ENCODE measurements at places on chromosomes 2 and 18.
A peak's percentile ranks its signal among the peaks of the same experiment; 100 is the strongest.

DNA sequence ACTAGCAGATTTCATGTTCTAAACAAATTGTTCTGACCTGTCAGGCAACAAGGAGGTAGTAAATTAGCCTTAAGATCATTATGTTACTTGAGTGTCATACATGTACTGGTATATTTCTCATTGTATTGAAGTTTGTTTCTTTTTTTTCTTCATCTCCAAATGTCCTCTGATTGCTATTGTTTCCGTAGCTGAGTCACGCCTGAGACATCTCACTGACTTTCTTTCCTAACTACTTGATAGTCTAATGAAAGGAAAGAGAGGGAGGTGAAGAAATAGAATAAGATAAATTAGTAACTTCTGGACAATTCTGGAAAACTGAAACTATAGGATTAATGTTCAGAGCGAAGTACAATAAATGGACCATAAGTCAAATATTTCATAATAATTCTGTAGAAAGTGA, 1049.9 kb downstream of the TSN start:
- no peaks in the 10 kb centered on the region for H3K27me3 ChIP-seq
- H3K27ac ChIP-seq: no peak overlapping the region
- H3K36me3 ChIP-seq: no peaks in the 10 kb centered on the region
- DNase-seq: no peak
- no peak overlapping the region for H3K4me3 ChIP-seq

GRCh38 chr2:28591711-28592335, 96.0 kb downstream of the PLB1 start:
- H3K4me3 ChIP-seq: no peak overlapping the region
- DNase-seq: no peak
- H3K36me3 ChIP-seq: no peaks in the 10 kb centered on the region
- H3K27me3 ChIP-seq: no peaks in the 10 kb centered on the region

GRCh38 chr18:48661421-48661820, 122.6 kb downstream of the CTIF start:
- H3K4me1 ChIP-seq: no peaks in the 10 kb centered on the region
- H3K27me3 ChIP-seq: peaks cover 5% of the 10 kb centered on the region
- H3K4me3 ChIP-seq: no peak overlapping the region
- H3K36me3 ChIP-seq: peaks cover 3% of the 10 kb centered on the region
- no peak for DNase-seq

DNA sequence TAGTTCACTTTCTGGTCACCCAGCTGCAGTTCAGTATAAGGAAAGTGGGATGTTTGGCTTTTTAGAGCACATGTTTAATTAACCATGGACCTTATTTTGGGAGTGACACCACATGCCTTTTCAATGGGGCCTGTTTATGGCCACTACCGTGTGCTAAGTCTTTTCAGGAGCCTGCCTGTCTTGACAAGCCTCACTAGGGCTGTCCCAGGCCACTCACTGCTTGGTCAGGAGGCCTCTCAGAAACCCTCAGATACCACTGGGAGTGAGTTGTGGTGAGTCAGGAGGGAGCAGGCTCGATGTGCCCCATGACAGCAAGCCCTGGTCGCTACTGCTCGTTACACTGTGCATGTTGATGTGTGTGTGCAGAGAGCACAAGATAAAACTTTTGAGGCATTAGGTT, 123.0 kb downstream of the MAP4K4 start:
- no peaks in the 10 kb centered on the region for H3K36me3 ChIP-seq
- no peaks in the 10 kb centered on the region for H3K27me3 ChIP-seq
- peak; percentile 31 for DNase-seq
- no peak overlapping the region for H3K27ac ChIP-seq
- H3K4me3 ChIP-seq: no peak overlapping the region
- peaks cover 75% of the 10 kb centered on the region for H3K4me1 ChIP-seq

- H3K27ac ChIP-seq: no peak overlapping the region
- no peaks in the 10 kb centered on the region for H3K27me3 ChIP-seq
- peaks cover 9% of the 10 kb centered on the region for H3K4me1 ChIP-seq
- peaks cover 12% of the 10 kb centered on the region for H3K36me3 ChIP-seq
- no peak for DNase-seq
Observed at GRCh38 chr2:183227176-183227575, 102.9 kb downstream of the NUP35 start.

DNA sequence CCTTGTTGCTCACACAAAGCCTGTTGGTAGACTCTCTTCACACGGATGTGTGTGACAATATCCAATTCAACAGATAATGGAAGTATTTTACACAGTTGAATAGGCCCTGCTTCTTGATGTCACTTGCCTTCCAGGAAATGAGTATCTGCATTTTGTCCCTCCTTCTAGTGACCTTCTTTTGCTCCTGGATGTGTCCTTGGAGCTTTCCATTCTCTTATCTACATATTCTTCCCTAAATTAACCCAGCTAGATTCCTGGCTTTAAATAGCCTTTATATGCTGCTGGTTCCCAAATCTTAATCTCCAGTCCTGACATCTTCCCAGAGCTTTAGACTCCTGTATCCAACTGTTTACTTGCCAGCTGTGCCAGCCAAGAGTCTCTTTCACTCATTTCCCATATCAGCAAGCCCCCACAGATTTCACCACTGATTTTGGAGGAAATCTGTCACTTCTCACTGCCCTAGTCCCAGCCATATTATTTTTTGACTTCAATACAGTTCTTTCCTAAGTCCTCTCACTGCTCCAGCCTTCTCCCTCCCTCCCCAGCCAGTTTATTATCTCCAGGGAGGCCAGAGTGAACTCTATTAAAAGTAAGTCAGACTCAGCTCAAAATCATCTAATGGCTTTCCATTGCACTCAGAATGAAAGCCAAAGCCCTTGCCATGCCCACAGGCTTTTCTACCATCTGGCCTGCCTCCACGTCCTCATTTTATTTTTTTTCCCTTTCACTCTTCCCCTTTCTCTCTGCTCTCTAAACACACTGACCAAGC, 170.0 kb downstream of the PDE11A start:
- H3K27ac ChIP-seq: no peak overlapping the region
- no peak for DNase-seq
- H3K4me3 ChIP-seq: no peak overlapping the region
- peaks cover 3% of the 10 kb centered on the region for H3K4me1 ChIP-seq
- no peaks in the 10 kb centered on the region for H3K36me3 ChIP-seq

- no peak overlapping the region for H3K27ac ChIP-seq
- peaks cover 12% of the 10 kb centered on the region for H3K27me3 ChIP-seq
- H3K4me1 ChIP-seq: no peaks in the 10 kb centered on the region
- H3K4me3 ChIP-seq: no peak overlapping the region
- H3K36me3 ChIP-seq: no peaks in the 10 kb centered on the region
- no peak for DNase-seq
Observed at GRCh38 chr2:149059822-149060221, 21.3 kb downstream of the LYPD6B start.

DNA sequence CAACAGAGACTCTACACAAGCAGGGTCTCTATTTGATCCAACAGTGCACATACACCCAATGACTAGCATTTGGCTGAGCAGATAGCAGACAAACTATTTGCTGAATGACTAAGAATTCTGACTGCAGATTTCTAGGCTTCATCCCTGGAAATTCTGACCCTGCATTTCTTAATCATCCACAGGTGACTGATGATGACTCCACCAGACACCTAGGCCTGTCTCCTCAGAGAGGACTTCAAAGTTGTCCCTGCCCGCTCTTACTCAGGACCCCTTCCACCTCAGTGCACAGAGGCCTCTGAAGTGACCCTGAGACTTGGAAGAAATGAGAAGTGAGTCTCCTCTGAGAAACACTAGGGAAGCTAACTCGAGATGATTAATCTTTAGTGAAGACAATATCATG, 51.3 kb downstream of the SEPTIN10 start:
- H3K4me3 ChIP-seq: no peak overlapping the region
- H3K4me1 ChIP-seq: peaks cover 5% of the 10 kb centered on the region
- no peak for DNase-seq
- H3K27me3 ChIP-seq: peaks cover 3% of the 10 kb centered on the region

DNA sequence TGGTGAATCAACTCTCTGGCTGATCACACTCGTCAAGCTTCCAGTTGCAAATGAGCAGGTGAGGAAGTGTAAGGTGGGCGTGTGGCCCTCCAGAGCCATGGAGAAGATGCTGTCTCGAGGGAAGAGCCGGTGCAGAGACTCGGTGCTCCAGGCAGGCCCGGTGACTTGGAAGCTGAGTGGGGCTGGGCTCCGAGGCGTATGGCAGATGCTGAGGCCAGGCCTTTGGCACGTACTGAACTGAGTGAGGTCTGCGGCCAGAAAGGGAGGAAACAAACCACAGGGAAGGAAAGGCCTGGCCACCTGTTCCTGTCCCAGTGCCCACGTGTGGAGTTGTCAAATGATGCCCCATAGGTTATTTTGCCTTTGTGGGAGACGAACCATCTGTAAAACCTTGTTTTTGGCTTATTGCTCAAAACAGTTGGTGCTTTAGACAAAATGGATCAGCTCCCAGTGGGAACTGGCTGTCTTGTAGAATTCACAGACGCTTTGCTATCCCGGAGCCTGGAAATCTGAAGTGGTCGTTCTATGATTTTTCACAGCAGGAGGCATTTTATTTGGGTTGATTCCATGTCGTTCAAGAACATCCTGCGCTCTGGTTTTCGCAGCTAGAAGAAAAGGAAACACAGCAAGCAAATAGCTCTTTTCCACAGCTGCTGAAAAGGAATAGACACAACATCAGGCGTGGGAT, 117.5 kb upstream of the TMEM18 start:
- DNase-seq: no peak
- H3K27ac ChIP-seq: no peak overlapping the region
- H3K4me3 ChIP-seq: no peak overlapping the region
- no peaks in the 10 kb centered on the region for H3K4me1 ChIP-seq

GRCh38 chr2:207286106-207286505, 120.4 kb upstream of the KLF7 start:
- no peak overlapping the region for H3K4me3 ChIP-seq
- H3K27me3 ChIP-seq: peaks cover 1% of the 10 kb centered on the region
- DNase-seq: no peak
- H3K27ac ChIP-seq: peak overlapping the region; percentile 43
- peaks cover 62% of the 10 kb centered on the region for H3K4me1 ChIP-seq
- H3K36me3 ChIP-seq: no peaks in the 10 kb centered on the region

- no peak overlapping the region for H3K27ac ChIP-seq
- no peak for DNase-seq
- H3K36me3 ChIP-seq: no peaks in the 10 kb centered on the region
- no peak overlapping the region for H3K4me3 ChIP-seq
Observed at GRCh38 chr18:79383388-79384056, 12.2 kb upstream of the NFATC1 start.

GRCh38 chr2:240989451-240990265, 8.8 kb upstream of the SNED1 start:
- no peak overlapping the region for H3K4me3 ChIP-seq
- no peaks in the 10 kb centered on the region for H3K27me3 ChIP-seq
- H3K36me3 ChIP-seq: no peaks in the 10 kb centered on the region
- no peak overlapping the region for H3K27ac ChIP-seq
- no peaks in the 10 kb centered on the region for H3K4me1 ChIP-seq

DNA sequence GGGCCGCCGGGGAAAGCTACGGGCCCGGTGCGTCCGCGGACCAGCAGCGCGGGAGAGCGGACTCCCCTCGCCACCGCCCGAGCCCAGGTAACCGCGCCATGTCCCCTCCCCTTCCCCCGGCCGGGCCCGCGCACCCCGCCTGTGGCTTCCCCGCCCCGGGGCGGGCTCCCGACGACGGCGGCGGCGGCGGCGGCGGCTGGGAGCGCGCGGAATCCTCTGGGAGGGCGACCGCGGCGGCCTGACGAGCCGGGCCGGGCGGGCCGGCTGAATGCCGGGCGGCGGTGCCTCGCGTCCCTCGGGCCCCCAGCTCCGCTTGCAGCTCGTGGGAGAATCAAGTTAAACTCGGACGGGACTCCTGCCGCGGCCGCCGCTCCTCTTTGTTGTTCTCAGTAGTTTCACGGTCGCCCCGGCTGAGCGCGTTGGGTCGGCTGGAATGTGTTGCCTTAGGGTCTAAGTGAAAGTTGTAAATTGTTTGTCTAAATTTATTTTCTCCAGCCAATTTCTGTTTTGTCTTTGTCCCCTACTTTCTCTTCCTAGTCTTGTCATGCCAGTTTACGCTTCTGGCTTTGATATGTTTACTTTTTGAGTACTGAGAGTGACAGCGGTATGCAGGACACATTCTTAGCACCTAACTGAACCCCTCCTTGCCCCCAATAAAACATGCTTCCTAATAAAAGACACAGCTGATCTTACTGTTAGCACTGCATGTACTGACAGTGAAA, 685 bp downstream of the SMAD4 start:
- H3K4me3 ChIP-seq: peak overlapping the region; percentile 94
- peak; percentile 70 for DNase-seq
- no peaks in the 10 kb centered on the region for H3K27me3 ChIP-seq
- H3K4me1 ChIP-seq: peaks cover 68% of the 10 kb centered on the region
- H3K36me3 ChIP-seq: peaks cover 12% of the 10 kb centered on the region
- peak overlapping the region; percentile 89 for H3K27ac ChIP-seq

DNA sequence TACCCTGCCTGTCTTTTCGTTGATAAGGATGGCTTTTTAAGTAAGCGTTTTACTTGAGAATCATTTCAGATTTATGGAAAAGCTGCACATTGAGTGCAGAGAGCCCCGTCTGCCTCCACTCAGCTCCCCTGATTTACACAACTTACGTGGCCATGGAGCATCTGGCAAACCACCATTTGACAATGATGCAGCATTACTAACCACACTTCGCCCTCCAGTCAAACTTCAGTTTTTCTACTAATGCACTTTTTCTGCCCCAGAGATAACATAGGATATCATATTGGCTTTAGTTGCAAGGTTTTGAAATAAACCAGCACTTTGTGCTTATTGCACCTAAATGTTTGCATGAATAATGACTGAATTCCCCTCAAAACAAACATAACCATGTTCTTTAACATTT, 165.1 kb upstream of the TPO start:
- DNase-seq: no peak
- no peak overlapping the region for H3K4me3 ChIP-seq
- peaks cover 2% of the 10 kb centered on the region for H3K27me3 ChIP-seq
- peaks cover 5% of the 10 kb centered on the region for H3K4me1 ChIP-seq

DNA sequence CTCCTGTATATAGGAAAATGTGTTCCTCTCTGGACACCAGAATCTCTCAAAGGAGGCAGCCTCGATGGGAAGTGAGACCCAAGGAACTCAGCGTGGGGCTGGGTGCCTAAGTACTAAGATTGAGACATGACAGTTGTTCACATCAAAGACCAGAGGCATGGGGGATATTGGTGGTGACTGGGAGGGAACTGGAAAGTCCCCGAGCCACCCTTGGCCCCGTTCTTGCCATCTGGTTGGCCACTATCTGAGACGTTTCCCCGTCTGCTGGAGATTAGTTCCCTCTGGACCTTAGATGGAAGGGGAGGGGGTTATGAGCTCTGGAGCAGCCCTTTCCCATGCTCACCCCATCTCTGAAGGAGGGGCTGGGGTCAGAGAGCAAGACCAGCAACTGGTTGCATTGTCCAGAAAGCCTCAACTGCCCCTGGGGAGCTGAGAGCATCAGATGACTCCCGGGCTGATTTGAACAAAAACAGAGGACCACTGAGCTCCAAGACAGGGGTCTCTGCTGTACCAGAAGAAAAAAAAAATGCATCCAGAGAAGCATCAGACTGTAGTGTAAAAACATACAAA, 11.8 kb downstream of the FBLN7 start:
- H3K36me3 ChIP-seq: no peaks in the 10 kb centered on the region
- peaks cover 13% of the 10 kb centered on the region for H3K4me1 ChIP-seq
- no peak overlapping the region for H3K27ac ChIP-seq

- peak overlapping the region; percentile 92 for H3K4me3 ChIP-seq
- H3K27me3 ChIP-seq: no peaks in the 10 kb centered on the region
- H3K27ac ChIP-seq: peak overlapping the region; percentile 96
- DNase-seq: peak; percentile 60
- H3K4me1 ChIP-seq: peaks cover 61% of the 10 kb centered on the region
Observed at GRCh38 chr18:77131652-77132368, 773 bp downstream of the MBP start.

Measured in activated naive CD8-positive, alpha-beta T cell treated with anti-CD3 and anti-CD28 coated beads, Interleukin-2, amount 50 U/mL, for 24 hours (primary cell).